Ecto neural progenitor cell (in vitro differentiated cells): ENCODE measurements at places on chromosomes 12 and 14.

DNA sequence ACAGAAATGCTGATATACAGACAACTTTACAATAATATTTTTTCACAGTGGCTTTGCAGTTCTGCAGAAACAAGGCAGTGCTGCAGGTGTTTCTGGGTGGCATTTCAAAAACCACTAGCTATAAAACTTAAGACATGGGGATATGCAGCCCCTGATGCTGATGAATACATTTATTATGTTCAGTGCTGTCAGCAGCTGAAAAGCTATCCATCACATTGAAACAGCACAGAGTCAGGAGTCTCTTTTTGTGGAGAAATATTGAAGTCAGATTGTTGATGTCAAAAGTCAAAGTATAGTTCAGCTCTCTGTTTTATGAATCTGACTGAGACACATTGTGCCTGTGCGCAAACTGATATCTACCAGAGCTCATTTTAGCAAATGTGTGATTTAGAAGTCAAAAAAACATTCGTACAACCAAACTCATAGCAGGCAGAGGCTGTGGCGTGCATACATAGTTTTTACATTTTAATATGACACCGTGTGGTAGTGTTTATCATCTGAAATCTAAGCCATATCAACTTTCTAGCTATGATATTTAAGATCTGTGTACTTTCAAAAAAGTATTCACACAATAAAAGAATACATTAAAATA lies 467.6 kb downstream of the PRKD1 start:
- no peak for DNase-seq

GRCh38 chr12:14387219-14387871 lies 21.9 kb downstream of the ATF7IP start:
- no peak for DNase-seq

DNA sequence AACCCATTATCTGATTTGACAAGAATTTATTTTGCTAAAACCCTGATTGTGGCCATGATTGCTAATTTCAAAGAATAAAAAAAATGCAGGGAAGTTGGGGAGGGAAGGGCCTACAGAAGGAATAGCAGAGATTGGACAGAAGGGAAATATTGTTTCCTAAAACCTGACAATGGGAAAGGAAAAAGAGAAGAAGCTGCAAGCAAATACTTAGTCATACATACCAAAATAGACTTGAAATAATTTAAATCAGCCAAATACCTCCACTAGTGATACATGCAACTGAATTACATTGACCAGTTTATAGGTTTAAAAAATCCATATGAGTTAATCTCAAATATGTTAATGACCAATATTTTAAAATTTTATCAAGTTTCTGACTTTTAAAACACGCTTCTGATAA lies 75.1 kb downstream of the PELI2 start:
- no peak for DNase-seq

DNA sequence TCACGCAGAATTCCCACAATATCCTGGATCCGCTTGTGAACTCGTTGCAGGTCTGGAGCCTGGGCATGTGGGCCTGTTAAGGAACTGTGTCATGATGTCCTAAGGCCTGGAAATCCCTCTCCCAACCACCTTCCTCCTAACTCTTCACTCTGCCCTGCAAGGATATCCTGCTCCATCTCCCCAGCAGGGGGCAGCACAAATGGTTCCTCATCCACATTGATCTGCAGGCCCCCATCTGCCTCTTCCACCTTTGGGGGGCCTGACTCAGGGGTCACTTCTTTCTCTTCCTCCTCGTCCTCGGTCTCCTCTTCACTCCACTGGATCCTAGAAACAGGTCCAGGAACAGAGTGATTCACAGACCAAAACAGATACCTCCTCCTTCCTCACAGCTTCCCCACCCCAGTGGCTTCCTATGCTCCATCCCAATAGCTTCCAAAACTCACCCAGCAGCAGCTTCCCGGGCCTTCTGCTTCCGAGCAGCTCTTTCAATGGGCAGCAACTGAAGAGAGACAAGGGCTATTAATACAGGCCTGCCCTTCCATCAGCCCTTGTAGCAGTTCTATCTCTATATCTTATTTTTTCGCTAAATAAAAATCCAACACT lies 4.5 kb downstream of the NOP2 start:
- peak; percentile 82 for DNase-seq

DNA sequence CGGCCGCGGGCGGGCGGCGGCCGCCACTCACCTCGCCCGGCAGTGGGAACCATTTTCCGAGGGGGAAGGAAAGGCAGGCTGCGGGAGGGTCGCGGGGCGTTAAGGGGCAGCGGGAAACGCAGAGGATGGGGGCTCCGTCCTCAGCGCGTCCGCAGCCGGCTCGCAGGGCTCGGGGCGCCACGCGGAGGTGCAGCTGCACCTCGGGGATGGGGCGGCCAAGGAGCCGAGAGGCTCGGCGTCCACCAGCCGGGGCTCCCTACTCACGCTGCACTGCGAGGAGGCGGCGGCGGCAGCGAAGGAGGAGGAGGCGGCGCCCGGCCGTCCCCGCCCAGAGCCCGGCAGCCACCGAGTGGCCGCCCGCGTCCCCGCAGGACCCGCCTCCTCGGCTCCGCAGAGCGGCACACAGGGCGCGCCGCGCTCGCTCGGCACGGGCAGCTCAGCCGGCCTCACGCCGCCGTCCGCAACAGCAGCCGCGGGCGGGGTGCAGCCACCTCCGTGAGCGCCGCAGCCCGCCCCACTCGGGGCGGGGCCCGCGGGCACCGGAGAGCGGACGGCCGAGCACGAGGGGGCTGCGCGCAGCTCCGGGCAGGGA lies at the start of gene ATP2B1:
ATP2B1 (minus strand) TSS at position 274 of the 592 bp plus-strand sequence. CDS start 52,952 bp downstream, outside the sequence.
- DNase-seq, result peak; percentile 93
